ENCODE measurements at places on chromosomes 2 and 18.
A peak's percentile ranks its signal among the peaks of the same experiment; 100 is the strongest.

DNA sequence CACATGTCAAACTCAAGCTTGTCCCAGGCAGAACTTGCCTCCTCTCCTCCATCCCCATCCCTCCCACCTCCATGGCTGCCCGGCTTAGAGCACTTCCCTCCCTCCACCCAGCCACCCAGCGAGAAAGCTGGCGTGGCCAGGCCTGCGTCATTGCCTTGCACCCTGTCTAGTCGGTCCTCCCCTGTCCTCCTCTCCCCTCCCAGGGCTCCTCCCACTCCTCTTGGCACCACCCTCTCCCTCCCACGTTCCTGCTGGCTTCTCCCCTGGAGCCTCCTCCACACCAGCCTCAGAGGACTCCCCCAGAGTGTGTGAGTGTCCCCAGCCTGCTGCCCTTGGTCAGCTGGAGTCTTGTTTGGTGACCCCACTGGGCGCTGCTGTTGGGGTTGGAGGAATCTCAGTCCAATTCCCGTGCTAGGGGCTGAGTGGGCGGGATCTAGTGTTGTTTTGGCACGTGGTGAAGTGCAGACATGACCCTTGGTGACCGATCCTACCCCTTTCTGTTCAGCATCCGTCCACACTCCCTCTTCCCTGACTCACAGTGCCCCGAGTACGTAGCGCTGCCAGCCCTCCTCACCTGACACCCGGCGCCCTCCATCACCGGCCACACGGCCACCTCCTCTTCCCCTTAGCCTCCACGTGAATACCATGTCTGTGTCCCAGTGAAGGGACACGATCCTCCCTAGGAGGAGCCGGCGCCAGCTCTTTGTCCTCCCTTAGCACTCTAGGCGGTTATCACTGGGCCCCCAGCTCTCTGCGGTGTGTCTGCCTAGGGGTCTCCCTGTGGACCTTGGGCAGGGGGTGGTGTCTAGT is 41.4 kb downstream of the ATP6V1C2 start:
- no peak for DNase-seq

DNA sequence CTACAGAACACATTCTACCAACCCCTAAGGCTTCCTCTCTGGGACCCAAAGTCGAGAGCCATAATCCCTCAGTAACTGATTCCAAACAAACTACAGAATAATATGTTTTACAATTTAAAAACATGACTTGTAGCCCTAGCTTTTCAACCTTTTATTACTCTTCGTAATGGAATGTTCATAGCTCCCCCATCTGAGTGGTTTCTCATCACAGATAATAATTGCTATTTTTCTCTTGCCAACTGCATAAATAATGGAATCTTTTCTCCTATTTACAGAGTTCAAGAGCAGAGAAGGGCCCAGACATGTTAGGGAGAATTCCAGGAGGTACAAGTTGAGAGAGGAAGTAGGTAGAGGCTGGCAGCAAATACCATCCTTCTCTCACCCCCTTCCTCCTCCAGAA is 59.9 kb upstream of the CERS6 start:
- DNase-seq, result peak; percentile 18

- DNase-seq, result no peak
Observed at GRCh38 chr2:45919160-45919650, 267.7 kb downstream of the PRKCE start.

GRCh38 chr2:238228700-238229099 is 11.1 kb downstream of the HES6 start:
- DNase-seq, result no peak

- no peak for DNase-seq
Observed at GRCh38 chr18:66874812-66875474, 271.1 kb upstream of the CDH19 start.

Measured in NCI-H226 (cell line).